GM20000 (cell line): ENCODE measurements at places on chromosomes 3 and 15.

- no peak for DNase-seq
These were observed 6.3 kb upstream of the CTSH start for GRCh38 chr15:78950902-78951840.

DNA sequence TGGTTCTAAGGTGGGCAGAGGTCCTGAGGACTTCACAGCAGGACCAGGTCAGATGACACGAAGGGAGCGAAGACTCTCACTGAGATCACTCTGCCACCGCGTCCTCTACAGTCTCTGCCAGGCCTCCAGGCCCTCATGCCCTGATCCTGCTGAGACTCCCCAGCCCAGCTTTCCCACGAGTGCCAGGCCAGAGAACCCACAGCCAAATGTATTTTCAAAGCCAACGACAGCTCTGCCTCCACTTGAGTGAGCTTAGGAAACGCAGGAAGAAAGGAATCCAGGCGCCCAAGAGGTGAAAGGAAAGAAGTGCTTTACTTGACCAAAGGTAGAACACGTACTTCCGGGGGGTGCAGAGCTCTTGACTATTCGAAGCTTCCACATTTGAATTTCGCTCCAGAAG lies 275.0 kb downstream of the XXYLT1 start:
- DNase-seq = no peak

- DNase-seq = no peak
These were observed 223.3 kb downstream of the FOXP1 start for GRCh38 chr3:71360180-71360579.

DNA sequence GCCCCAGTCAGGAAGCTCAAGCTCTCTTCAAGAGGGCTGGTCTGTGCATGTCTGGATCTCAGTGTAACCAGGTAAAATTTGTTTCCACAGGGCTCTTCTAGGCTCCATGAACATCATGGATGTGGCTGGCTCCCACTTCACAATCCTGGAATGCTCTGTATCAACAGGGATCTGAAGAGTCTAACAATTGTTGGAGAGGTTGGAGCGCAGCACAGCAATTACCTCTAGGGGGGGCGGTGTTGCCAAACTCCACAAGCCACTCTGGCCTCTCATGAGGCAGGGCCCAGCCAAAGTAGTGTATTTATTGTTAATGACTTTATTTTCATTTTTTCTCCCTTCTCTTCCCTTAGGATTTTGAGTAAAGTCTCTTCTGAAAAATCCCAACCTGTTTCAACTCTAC lies 6.1 kb upstream of the EIF2B5 start:
- DNase-seq = peak; percentile 33

- no peak for DNase-seq
These were observed 656.3 kb upstream of the TGFBR2 start for GRCh38 chr3:29949940-29950616.

DNA sequence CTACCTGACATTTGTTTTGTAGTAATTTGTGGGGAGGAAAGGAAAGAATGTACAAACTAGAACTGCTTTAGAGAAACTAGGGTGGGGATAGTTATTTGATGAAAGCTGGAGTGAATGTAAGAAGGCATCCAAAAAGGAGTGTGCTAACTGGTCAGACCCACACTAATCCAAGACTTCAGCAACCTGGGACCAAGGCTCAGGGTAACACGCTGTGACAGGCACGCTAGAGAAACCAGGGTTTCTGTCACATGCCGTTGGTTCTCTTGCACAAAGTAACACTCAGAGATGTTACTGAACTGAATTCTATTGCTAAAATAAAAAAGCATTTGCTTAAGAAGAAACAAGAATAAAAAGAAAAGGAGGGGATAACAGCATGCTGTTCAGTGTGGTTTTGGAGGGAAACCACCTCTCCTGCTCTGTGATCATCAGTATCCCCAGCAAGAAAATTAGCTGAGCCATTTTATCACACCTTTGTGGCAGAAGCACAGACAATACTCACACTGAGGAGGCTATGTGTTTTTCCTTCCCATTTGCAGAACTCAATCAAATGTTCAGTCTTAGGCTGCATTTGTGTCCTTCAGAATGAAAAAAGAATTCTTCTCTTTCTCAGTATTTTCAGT lies 2.8 kb upstream of the CCDC80 start:
- peak; percentile 21 for DNase-seq

DNA sequence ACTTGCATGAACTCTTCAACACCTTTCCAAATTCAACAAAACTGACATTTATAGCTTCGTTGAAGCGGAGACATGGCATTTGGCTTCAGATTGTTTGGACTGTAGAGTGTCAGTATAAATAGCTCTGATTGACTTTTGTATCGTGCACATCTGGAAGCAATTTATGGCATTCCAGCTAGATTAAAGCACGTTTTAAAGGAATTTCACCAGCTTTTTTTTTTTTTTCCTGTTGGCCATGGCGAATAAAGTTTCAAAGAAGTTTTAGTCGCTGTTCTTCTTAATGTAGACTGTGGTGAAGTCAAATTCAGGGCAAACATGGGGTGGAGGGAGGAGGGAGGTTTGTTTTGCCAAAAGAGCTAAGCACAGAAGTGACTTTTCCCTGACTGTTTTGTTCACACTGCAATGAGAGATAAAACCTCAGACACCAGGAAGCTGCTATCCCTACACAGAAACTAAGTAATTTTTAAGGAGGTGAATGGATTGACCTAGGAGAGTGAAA lies 391.0 kb upstream of the RARB start:
- DNase-seq = no peak

DNA sequence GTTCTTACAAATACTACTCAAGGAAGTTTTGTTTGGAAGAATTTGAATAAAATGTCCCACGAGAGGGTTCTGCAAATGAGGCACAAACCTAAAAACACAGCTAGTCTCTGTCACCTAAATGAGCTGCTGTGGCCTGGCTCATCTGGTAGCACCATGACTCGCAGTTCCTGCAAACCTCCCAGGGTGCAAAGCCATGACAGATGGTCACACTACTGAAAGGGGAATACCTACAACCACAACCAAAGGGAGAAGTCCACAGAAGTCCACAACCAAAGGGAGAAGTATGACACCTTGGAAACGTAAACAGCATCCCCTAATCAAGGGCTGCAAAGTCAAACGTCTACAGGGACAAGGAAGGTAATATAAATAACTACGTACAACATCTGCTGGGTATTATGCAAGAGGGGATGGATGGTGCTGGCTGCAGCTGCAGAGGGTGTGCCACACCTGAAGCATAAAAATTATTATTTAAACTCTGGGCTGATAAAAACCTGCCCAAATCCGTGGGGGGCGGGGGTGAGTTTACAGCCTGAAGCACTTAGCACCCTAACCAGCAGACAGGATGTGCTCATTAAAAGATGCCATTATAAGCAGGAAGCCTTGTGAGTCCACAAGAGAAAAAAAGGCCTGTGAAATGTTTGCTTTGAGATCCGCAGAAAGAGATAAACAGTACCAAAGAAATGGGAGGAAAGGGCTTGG lies 184.0 kb downstream of the MAGI1 start:
- DNase-seq = peak; percentile 30

DNA sequence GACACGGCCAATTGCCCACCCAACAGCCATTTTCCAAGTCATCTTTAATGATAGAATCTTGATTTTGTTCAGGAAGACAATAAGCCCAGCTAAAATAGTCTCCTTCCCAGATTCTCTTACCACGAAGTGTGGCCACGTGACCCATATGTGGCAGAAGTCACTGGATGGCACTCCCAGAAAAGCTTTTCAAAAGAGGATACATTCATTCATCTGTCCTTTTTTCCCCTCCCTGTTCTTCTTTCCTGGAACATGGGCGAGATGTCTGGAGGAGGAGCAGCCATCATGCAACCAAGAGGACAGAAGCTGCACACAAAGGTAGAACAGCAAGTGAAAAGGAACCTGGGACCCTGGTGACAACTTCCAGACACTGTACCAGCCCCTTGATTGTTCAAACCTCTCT lies 174.7 kb downstream of the UACA start:
- DNase-seq = no peak

- DNase-seq = no peak
These were observed 22.7 kb upstream of the DOCK3 start for GRCh38 chr3:50651920-50652529.

GRCh38 chr15:74584779-74585178 lies 30.9 kb upstream of the CLK3 start:
- DNase-seq = no peak

- no peak for DNase-seq
These were observed 307.2 kb downstream of the KCNH8 start for GRCh38 chr3:19455546-19455945.

- no peak for DNase-seq
These were observed 40.4 kb upstream of the PXYLP1 start for GRCh38 chr3:141191097-141191749.

DNA sequence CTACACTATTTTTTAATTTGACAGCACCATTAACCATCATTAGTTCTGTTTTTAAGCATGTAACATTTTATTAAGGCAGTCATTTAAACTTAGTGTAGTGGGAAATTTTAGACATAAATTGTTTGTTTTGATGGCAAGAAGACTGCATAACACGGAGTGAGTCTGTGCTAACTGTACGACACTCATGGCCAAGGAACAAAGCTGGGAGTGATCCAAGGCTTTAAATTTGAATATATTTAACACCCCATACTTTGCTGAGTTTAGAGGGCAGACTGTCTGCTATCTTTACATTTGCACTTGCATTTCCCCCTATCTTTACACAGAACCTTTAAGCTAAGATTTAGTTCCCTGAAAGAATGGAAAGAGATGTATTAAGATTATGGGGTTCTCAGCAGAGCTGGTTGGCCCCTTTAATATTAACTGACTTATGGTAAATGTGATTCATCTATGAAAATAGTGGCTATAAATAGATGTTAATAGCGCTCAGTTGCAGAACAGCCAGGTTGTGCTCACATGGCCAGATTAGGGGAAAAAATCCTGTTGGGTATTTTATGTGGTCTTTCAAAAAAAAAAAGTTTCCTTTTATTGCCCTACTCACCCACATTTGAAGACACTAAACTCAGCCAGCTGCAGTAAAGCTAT lies 120.7 kb downstream of the CMSS1 start:
- peak; percentile 24 for DNase-seq

GRCh38 chr3:137032465-137033120 lies 74.8 kb downstream of the IL20RB start:
- DNase-seq = peak; percentile 82

- DNase-seq = no peak
These were observed 401.3 kb upstream of the WNT5A start for GRCh38 chr3:55888282-55888885.

- DNase-seq = no peak
These were observed 206.9 kb downstream of the RPLP1 start for GRCh38 chr15:69659454-69660050.
